Vagina (tissue), 2 donors: ENCODE measurements at places on chromosomes 12 and 14. TPM values are rescaled to one million over a fixed set of nuclear protein-coding genes. Genes with fewer than 3 reads are reported as not detected.

DNA sequence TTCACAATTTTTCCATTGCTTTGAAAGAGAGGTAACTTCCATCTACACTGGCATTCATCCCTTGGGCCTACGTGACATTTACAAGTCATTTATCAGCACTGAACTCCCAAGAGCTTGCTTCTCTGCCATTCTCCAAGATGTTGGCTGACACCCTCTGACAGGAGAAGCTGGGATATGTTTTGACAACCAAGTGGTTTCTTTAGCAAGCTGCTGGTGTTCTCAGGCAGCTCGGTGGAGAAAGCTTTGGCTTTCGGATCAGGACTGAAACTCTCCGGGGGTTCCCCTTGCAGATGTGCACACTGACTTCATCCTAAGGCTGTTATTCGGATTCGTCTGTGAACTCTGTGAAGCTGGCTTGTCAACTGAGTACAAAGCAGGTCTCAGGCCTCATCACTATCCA lies 15.7 kb downstream of the KCNA5 start:
- no peak overlapping the region for H3K27ac ChIP-seq
- H3K27me3 ChIP-seq = no peaks in the 10 kb centered on the region
- no peaks in the 10 kb centered on the region for H3K36me3 ChIP-seq
- no peak overlapping the region for H3K4me3 ChIP-seq
- H3K4me1 ChIP-seq = peaks cover 7% of the 10 kb centered on the region

GRCh38 chr12:52568111-52568510 lies 5.5 kb downstream of the KRT74 start:
- H3K27ac ChIP-seq = no peak overlapping the region
- H3K4me3 ChIP-seq = no peak overlapping the region

DNA sequence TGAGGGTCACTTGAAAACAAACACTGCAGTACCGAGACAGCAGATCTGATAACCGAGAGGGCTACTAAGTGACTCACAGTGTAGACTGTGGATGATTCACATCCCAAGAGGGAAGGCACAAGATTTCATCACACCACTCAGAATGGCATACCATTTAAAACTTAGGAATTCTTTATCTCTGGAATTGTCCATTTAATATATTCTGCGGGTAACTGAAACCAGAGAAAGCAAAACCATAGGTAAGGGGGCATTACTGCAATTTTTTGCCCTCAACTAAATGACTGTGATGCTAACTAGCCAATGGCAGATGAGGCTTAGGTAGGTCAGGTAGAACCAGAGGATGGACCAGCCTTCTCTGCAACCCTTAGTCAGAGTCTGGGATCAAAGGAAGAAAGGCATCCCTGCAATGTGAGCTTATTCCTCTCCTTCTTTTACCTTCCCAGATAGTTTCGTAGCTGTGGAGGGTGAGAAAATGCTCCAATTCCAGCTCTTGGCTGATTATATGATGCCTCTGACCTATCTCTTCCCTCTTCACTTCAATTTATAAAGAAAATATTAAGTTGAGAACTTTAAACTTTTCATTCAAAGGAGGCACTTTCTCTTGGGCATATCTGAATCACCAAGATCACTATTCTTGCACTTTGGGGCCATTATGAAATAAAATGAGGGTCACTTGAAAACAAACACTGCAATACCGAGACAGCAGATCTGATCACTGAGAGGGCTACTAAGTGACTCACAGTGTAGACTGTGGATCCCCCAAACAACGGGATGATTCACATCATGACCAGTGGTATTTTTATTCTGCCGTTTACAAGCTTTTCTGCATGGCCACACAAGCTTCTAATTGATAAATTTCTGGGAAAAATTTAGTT lies 6.8 kb downstream of the ART4 start:
- no peak for DNase-seq
- no peaks in the 10 kb centered on the region for H3K36me3 ChIP-seq
- peaks cover 2% of the 10 kb centered on the region for H3K4me1 ChIP-seq

DNA sequence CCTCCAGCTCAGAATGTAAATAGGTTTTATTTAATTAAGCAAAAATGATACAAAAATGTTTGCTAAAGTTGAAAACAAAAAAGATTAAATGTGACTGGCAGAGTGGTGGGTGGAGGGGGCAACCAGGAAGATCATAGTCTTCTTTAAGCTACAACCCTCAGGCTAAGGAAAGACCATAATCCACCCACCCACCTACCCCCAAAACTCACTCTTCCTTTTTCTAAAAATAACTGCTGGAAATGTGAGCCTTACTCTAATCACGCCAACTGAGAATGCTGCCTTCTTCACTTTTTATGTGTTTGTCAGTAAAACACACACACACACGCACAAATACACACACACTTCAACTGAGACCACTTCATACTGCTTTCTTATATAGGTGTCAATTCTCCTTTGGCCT lies 230.0 kb upstream of the EGLN3 start:
- no peaks in the 10 kb centered on the region for H3K4me1 ChIP-seq
- no peak overlapping the region for H3K27ac ChIP-seq

- H3K27me3 ChIP-seq = no peaks in the 10 kb centered on the region
- H3K36me3 ChIP-seq = no peaks in the 10 kb centered on the region
- no peak overlapping the region for H3K27ac ChIP-seq
- no peaks in the 10 kb centered on the region for H3K4me1 ChIP-seq
Observed at GRCh38 chr14:37466003-37466622, 128.9 kb downstream of the FOXA1 start.

DNA sequence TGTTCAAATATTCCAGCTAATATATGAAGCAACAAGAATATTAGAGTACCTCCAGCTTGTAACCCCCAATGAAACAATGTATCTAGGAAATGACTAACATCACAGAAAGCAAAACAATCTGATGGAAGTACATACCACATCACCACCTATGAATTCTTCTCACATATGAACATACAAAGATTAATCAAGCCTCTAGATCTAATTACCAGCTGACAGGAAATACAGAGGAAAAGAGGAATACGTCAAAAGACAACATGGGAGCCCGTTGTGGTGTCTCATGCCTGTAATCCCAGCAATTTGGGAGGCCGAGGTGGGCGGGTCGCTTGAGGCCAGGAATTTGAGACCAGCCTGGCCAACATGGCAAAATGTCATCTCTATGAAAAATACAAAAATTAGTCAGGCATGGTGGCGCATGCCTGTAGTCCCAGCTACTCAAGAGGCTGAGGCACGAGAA lies 7.5 kb downstream of the NEDD8 start:
- no peak overlapping the region for H3K27ac ChIP-seq
- H3K4me3 ChIP-seq = no peak overlapping the region
- no peaks in the 10 kb centered on the region for H3K4me1 ChIP-seq
- H3K36me3 ChIP-seq = peaks cover 3% of the 10 kb centered on the region

- H3K4me1 ChIP-seq = no peaks in the 10 kb centered on the region
- no peak overlapping the region for H3K27ac ChIP-seq
- no peak overlapping the region for H3K4me3 ChIP-seq
- H3K27me3 ChIP-seq = no peaks in the 10 kb centered on the region
Observed at GRCh38 chr12:118590406-118591150, 214.2 kb downstream of the SUDS3 start.

DNA sequence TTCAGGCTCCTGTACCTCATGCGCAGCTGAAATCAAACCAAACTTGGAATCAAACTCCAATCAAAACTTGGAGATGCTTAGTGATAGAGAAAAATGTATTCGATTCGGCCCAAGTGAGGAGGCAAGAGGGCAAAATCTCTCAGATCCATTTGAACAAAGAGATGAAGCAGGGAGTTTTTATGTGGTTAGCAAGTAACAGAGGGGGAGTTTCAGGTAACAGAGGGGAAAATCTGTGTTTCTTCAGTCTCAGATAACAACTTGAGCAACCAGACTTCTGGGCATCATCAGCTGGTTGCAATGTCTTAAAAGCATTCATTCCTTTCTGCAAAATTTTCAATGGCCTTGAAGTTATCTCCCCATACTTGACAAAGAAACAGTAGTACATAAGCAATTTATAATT lies 245.1 kb upstream of the AVPR1A start:
- no peak for DNase-seq
- no peaks in the 10 kb centered on the region for H3K4me1 ChIP-seq
- H3K27me3 ChIP-seq = no peaks in the 10 kb centered on the region
- H3K4me3 ChIP-seq = no peak overlapping the region

DNA sequence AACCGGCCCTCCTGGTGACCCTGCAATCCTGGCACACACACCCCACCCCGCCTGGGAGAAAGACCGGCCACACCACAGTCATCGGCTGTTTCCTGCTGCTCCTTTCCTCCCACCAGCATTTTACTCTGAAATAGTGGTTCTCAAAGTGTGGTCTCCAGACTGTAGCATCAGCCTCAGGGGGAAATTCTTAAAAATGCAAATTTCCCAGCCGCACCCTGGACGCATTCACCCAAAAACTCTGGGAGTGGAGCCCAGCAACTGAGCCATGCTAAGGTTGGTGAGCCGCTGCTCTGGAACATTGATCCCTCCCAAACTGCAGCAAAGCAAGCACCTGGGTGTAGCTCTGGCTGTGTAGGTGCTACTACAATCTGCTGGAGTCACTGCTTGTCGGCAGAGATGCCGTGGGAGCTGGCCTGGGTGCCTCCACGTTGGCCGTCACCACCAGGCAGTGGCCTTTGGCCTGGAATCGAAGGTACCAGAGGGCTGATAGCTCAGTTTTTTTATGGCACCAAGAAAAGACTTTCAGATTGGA lies 38.4 kb upstream of the BCL2L14 start:
- peak overlapping the region; percentile 67 for H3K27ac ChIP-seq
- peaks cover 14% of the 10 kb centered on the region for H3K4me1 ChIP-seq
- no peaks in the 10 kb centered on the region for H3K36me3 ChIP-seq
- H3K27me3 ChIP-seq = no peaks in the 10 kb centered on the region

DNA sequence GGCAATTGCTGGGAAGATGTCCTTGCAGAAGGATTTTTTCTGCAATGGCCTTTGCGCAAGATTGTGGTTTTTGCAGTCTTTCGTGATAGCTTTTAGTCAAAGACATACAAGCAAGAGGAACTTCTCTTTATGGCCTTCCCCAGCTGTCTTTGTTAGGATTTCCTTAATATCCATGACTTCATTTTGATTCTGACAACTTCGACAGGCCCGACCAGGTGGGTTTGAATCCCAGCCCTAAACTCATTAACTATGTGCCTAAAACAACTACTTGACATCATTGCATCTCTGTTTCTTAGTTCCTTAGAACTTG lies 13.3 kb upstream of the VRK1 start:
- no peak overlapping the region for H3K27ac ChIP-seq
- H3K4me1 ChIP-seq = no peaks in the 10 kb centered on the region
- no peaks in the 10 kb centered on the region for H3K27me3 ChIP-seq
- H3K4me3 ChIP-seq = no peak overlapping the region
- H3K36me3 ChIP-seq = no peaks in the 10 kb centered on the region

DNA sequence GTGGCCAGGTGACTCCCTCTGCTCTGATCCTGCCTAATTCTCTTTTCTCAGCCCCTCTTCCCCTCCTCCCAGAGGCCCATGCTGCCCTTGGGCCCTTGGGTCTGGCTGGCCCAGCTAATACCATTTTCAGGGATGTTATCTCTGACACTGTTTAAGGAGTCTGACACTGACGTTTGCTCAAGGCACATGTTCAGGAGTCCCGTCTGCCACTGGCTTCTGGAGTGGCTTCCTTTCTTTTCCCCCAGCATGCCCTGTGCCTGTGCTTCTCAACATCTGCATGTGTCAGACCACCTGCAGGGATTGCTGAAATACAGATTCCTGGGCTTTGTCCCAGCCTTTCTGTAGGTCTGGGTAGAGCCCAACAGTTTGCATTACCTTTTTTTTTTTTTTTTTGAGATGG lies 128.9 kb downstream of the BCL11B start:
- no peak for DNase-seq
- H3K27me3 ChIP-seq = no peaks in the 10 kb centered on the region
- H3K4me1 ChIP-seq = no peaks in the 10 kb centered on the region
- H3K4me3 ChIP-seq = no peak overlapping the region
- no peak overlapping the region for H3K27ac ChIP-seq

GRCh38 chr12:94663071-94663470 lies 12.7 kb upstream of the TMCC3 start:
- no peak overlapping the region for H3K4me3 ChIP-seq
- H3K27ac ChIP-seq = no peak overlapping the region
- H3K36me3 ChIP-seq = no peaks in the 10 kb centered on the region
- no peak for DNase-seq
- no peaks in the 10 kb centered on the region for H3K27me3 ChIP-seq

GRCh38 chr12:98736352-98737321 lies 91.5 kb downstream of the APAF1 start:
- no peaks in the 10 kb centered on the region for H3K27me3 ChIP-seq
- no peaks in the 10 kb centered on the region for H3K36me3 ChIP-seq
- H3K4me1 ChIP-seq = peaks cover 7% of the 10 kb centered on the region
- no peak overlapping the region for H3K27ac ChIP-seq

GRCh38 chr12:67927324-67927723 lies 61.9 kb upstream of the IFNG-AS1 start:
- H3K4me1 ChIP-seq = no peaks in the 10 kb centered on the region
- H3K27me3 ChIP-seq = no peaks in the 10 kb centered on the region
- DNase-seq = no peak
- no peak overlapping the region for H3K27ac ChIP-seq

GRCh38 chr12:121949648-121950397 lies 31.4 kb downstream of the CFAP251 start:
- no peak overlapping the region for H3K4me3 ChIP-seq
- no peaks in the 10 kb centered on the region for H3K27me3 ChIP-seq
- no peaks in the 10 kb centered on the region for H3K36me3 ChIP-seq

DNA sequence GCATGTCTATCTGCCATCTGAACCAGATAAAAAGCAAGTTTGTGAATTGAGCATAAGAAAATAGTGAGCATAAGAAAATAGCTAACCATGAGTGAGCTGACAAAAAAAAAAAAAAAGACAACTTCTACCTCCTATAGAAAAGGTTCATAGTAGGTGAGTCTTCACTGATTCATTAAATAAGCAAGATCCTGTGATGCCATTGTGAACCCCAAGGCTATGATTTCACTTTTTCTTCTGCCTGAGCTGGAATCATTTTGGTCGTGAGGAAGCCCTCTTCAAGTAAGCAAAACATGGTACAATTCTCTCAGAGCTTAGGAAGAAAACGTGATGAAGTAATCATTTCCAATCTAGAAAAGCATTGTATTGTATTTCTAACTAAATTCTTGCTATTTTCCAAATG lies 1.2 kb downstream of the PIK3C2G start:
- H3K36me3 ChIP-seq = no peaks in the 10 kb centered on the region
- no peak overlapping the region for H3K4me3 ChIP-seq
- H3K4me1 ChIP-seq = no peaks in the 10 kb centered on the region
- no peaks in the 10 kb centered on the region for H3K27me3 ChIP-seq
- no peak for DNase-seq

- no peaks in the 10 kb centered on the region for H3K36me3 ChIP-seq
- DNase-seq = no peak
- H3K4me1 ChIP-seq = peaks cover 22% of the 10 kb centered on the region
- H3K27ac ChIP-seq = no peak overlapping the region
Observed at GRCh38 chr14:50021261-50022031, 94.9 kb downstream of the VCPKMT start.

The KRT85 gene
- total RNA-seq = not detected

The ACACB gene
- 130 TPM for total RNA-seq

The KLRG1 gene
- total RNA-seq = 3.7 TPM

The HOXC12 gene
- not detected for total RNA-seq

The EGLN3 gene
- total RNA-seq = 10.3 TPM
